ENCODE measurements at places on chromosomes 16 and 17.

GRCh38 chr17:57548421-57549410 lies 196.4 kb downstream of the CCDC182 start:
- no peak for DNase-seq

DNA sequence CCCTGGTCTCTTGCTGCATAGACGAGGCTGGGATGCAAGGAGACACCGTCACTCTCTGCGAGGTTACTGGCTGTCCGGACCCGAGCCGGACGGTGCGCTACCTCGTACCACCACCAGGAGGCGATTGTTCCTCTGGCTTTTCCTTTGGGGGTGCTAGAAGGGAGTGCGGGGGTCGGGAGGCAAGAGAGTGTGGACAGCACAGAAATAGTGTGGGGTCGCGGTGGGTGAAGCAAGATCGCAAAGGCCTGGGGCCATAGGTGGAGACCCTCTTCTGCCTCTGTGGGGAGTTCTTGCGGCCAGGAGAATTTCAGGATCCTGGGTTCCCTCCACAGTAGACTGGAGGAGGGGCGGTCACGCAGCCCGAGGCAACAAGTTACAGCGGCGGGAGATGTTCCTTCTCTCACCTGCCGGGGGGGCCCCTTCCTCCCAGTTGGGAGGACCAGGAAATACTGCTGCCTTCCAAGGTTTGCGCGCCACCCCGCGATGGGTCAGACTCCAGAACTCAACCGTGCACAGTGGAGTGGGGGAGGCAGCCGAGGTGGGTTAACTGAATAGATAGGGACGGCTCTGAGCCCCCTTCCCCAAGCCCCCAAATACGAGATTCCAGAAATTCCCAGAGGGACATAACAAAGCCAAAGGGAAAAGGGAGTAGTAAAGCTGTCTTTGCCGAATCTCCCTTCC lies 6.9 kb downstream of the PHOSPHO1 start:
- peak; percentile 60 for DNase-seq

DNA sequence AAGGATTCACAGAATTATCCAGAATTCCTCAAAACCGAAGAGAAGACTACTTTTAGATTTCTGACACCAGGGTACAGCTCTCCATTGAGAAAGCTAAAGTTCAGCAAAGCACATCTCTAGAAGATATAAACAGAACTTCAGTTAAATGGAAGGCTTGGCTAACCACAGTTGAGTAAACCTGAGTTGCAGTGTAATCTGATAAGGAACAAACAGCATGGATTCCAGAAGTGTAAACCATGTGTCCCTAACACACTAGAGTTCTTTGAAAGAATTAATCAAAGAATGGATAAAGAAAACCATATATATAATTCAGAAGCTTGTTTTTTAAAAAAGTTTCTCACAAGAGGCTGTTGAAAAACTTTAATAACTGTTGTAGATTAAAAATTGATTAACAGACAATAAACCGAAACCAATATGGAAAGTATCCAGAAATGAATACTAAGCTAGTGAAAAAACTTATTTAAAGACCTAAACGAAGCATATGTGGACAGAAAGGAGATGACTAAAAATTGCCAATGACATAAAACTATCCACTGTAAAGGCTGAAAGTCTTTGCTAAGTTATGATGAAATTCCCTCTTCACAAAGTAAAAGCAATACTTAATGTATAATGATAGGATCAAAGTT lies 4.3 kb downstream of the RNF43 start:
- DNase-seq, result no peak

DNA sequence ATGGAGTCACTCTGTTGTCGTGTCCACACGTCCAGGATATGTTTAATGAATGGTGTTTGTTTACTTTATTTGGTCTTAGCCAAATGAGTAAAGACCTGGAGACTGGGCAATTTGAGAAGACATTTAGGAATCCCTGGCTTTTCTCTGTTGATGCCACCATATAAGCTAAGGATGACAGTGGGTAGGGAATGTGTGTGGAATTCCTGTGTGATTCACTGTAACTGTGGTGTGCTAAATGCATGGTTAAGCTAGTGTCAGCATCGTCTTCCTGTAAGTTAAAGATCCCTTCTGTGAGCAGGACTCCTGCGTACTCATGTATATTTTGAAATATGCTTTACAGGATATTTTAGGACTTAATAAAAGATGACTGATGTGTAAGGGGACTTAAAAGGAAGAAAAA lies 26.4 kb downstream of the GOSR1 start:
- no peak for DNase-seq

- DNase-seq, result no peak
Observed at GRCh38 chr16:6153901-6154300, 1056.3 kb upstream of the EEF2KMT start.

- no peak for DNase-seq
Observed at GRCh38 chr17:3917391-3917931, 1.2 kb upstream of the P2RX1 start.

DNA sequence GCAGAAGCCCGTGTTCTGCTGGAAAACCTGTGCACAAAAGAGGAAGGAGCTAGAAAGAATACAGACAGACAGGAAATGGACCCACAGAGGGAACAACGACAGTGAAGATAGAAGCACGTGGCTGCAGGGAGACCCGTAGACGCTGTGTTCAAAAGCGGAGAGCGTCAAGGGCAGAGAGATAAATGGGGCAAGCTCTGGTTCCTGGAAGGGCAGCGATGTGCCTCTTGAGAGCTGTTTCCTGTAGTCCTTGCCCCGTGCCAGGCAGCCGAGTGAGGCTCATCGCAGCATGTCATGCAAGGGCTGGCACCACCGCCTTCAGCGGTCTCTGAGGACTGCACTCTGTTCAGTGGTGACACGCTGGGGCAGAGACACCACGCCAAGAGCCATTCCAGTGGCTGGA lies 43.6 kb upstream of the CACNG5 start:
- no peak for DNase-seq

DNA sequence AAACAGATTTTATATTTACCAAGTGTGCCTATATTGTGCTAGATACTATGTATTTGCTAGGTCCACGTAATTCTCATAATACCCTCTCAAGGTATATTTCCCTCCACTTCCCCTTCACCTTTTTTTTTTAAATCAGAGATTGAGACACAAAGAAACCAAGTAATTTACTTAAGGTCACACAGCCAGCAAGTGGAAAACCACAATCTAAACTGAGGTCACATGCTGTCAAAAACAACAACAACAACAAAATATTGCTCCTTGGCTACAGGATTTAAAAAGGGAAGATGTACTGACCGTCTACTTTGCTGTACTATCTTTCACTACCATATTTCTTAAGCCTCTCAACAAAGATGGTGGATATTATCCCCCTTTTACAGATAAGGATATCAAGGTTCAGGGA lies 15.8 kb downstream of the BLMH start:
- no peak for DNase-seq

Data from left hindlimb (tissue), 1 donor.